CD4-positive, alpha-beta T cell treated with Interleukin-4 for 4 hours (primary cell): ENCODE measurements at places on chromosomes 2 and 18.

DNA sequence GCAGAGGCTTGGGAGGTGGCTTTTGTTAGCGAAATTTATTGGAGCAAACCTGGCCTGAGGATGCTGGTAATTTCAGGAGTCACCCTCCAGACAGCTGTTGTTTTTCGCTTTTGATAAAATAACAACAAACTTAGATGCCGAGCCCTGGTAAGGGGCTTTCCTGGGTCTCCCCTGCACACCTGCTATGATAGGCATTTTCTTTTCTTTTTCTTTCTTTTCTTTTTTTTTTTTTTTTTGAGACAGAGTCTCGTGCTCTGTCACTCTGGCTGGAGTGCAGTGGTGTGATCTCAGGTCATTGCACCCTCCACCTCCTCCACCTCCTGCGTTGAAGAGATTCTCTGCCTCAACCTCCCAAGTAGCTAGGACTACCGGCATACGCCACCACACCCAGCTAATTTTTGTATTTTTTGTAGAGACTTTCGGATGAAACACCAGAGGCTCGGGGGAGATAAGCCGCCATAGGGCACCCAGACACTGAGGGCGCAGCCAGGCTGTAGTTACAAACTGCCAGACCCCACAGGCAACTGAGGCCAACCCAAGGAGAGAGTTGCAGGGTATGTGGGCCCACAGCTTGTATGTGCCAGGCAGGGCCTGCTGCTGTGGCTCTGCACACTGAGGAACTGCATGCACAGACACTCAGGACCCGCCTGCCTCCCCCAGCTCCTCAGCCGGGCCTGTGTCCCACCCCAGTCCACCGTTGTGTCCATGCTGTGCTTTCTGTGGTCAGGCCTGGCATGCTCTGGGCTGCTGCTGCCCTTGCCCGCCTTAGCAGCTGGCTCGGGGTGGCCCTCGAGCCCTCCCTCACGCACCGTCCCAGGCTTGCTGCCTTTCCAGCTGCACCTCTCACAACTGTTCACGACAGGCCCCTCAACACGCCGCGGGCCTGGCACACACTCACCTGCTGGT lies 3.9 kb downstream of the GYPC start:
- DNase-seq: no peak

DNA sequence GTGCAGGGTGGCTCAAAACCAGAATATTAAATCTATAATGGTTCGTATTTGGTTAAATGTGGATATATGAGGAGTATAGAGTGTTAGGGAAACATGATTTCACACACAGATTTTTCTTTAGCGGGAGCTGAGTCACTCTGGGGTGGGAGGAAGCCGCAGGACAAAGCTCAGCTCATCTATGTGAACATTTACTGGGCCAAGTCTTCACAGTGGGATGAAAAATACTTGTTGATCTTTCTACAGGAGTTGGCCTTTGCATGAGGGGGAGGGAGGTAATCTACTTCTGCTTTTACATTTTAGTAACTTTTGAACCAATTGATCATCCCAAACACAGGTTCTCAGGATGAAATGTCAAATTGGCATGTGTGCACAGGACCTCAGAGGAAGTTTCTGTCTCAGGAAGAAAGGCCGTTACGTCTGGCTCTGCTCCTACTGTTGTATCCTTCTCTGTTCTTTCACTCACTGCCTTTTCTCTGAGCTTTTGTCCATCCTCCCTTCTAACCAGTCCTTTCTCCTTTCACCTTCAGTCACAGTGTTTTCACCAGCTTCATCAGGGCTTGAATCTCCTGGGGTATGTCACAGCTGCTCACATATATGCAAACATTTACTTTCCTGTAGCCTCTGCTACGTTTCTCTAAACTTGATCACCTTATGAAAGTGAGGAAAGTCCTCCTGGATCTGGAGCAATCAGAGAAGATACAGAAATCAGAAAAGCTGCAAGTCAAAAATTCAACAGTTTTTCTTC lies 943.3 kb upstream of the FANCL start:
- no peak for DNase-seq

- peak; percentile 64 for DNase-seq
Observed at GRCh38 chr18:59885579-59886163, 14.1 kb upstream of the PMAIP1 start.

GRCh38 chr18:44342946-44343345 lies 337.7 kb upstream of the SETBP1 start:
- no peak for DNase-seq
